SK-N-SH (cell line): ENCODE measurements at places on chromosomes 1 and 21. TPM values are rescaled to one million over a fixed set of nuclear protein-coding genes. Genes with fewer than 3 reads are reported as not detected.

The PALMD gene
- polyA plus RNA-seq: 1.8 and 2.3 TPM in 2 replicates

GRCh38 chr1:225476100-225476511, 48.3 kb upstream of the LBR start:
- no peak for DNase-seq

The GABRD gene
- polyA plus RNA-seq: 0.07 and 0.10 TPM in 2 replicates

- no peak for DNase-seq
These were observed 29.1 kb downstream of the C1orf198 start for GRCh38 chr1:230839173-230839572.

The CADM3 gene
- polyA plus RNA-seq: 0.78 and 0.94 TPM in 2 replicates

GRCh38 chr1:107620753-107621152, 344.2 kb downstream of the VAV3 start:
- no peak for DNase-seq

The BSND gene
- not detected in 2 replicates for polyA plus RNA-seq

DNA sequence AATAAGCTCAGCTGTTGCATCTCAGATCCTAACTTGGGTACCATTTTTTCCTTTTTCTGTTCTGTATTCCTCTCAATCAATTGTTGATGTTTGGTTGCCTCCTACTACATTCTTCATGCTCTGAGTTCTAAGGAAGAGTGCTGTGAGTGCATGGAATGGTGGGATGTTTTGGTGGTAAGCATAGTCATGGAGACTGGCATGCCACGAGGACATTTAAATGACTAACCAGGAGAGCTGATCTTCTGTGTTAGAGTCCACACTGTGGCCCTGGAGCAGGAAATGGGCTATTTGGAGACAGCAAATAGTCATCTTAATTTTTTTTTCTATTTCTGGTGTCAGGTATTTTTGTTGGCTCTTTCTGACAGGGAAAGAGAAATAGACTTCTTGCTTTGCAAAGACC, 69.5 kb upstream of the HSD17B7 start:
- DNase-seq: no peak

- DNase-seq: no peak
These were observed 95.2 kb downstream of the ITPKB start for GRCh38 chr1:226643611-226644540.

- no peak for DNase-seq
These were observed 218.6 kb downstream of the CACNA1E start for GRCh38 chr1:181701891-181702290.

DNA sequence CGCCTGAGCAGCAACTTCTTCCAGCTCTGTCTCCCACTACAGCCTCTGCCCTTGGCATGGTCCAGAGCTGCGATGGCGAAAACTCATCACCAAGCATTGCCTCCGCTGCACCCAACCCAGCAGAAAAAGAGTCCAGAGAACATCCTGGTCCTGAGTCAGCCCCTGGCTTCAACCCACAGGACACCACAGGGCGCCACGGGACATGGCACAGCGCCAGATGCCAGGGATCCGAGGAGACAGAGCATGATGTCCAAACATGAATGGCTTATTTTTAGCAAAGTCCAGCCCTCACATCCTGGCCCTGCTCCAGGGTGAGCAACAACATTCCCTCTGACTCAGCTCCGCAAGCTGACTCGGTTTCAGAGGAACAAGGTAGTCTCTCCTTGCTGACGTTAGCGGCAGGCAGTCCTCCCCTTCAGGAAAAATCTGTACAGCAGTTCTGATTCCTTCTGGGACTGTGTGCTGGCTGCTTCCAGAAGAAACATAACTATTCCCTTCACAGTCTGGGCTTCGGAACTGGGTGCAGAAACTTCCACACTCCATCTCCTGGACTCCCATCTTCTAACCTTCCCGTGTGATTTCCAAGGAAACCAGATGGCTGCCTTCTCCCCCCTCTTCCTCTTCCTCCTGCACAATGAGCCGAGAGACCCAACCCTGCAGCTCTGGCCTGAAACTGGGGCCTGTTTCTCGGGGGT, 131.3 kb downstream of the TOMM20 start:
- DNase-seq: peak; percentile 69

- DNase-seq: peak; percentile 87
These were observed 119.2 kb upstream of the IPO9 start for GRCh38 chr1:201709564-201710295.

The KIF26B gene
- polyA plus RNA-seq: 2.6 TPM in 2 replicates

The RNU1-2 gene
- not detected in 2 replicates for polyA plus RNA-seq

GRCh38 chr1:192943108-192943507, 116.1 kb downstream of the UCHL5 start:
- DNase-seq: no peak

DNA sequence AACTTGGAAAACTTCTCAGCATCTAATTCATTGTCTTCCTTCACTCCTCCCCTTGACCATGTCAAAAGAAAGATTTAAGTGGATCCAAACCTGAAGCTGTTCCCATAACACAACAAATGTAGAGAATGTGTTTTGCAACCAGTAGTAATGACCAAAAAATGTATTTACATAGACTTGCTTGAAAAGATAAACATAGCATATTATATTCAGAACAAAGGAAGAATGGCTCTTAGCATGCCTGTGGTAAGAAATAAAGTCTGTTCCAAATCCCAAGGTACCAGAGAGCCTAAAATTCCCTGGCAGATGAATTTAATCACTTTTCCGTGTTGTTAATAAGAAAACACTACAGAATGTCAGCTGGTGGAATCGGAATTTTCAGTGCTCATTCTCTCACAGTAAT, 36.8 kb downstream of the FMO3 start:
- no peak for DNase-seq

DNA sequence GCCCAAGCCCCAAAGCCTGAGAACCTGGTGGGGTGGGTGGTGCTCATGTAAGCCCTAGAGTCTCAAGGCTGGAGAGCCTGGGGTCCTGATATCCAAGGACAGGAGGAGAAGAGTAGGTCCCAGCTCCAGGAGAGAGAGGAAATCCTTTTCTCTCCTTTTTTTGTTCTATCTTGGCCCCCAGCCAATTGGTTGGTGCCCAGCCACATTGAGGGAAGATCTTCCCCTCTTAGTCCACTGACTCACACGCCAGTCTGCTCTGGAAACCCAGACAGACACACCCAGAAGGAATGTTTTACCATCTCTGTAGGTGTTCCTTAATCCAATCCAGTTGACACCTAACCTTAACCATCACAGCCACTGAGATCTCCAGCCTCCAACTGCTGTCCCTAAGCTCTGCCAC, 16.2 kb upstream of the LIN9 start:
- no peak for DNase-seq

The ATAD3B gene
- polyA plus RNA-seq: 47.6 and 71.6 TPM in 2 replicates

DNA sequence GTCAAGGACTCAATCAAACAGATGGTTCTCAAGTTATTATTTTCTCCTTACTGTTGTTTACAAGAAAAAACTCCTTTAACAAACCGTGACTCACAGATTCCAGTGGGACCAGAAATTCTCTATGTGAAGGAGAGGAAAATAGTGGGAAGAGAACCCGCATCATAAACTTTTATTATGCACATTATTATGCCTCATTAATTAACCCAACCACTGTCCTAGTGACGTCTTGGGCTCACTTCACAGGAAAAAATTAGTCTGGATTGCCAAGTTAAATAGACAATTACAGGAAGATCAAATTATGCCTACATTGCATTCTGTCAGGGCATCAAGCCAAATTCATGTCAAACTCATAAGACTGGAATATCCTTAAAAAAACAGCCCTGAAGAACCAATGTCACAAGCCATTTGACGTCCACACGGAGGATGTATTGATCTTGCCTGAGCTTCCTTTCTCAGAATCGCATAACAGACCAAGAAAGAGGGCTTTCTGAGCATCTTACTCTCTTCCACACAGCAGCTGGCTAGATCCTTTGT, 347.8 kb downstream of the DUSP10 start:
- DNase-seq: peak; percentile 4

The CALML6 gene
- 0.87 and 1.3 TPM in 2 replicates for polyA plus RNA-seq

- DNase-seq: no peak
These were observed 47.8 kb downstream of the DAB1 start for GRCh38 chr1:57376041-57376440.

DNA sequence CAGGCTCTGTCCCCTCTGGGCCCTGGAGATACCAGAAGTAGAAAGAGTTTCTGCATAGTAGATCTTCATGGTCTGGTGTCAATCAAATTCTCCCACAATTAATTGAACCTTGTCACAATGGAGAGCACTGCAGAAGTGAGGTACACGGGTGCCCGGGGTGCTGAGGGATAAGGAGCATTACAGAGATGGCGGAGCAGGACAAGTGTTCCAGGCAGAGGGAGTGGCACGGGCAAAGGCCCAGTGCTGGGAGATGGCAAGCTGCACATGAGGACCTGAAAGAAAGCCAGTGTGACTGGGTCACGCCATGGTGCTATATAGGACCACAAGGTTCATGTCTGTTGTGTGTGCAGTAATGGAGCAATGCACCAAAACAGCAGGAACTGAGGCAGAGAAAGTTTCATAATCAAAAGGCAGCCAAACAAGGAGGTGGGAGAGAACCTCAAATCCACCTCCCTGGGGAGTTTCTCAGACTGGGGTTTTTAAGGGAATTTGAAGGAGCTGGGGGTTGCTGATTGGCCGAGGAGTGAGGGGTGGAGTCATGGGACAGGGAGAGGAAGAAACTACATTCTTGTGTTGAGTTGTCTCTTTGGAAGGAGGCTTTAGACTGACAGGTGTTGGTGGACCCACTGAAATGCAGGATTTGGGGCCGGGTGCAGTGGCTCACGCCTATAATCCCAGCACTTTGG, 27.7 kb downstream of the ACOT11 start:
- no peak for DNase-seq

GRCh38 chr1:233491953-233492620, 121.8 kb upstream of the KCNK1 start:
- no peak for DNase-seq

The SPRR2A gene
- not detected in 2 replicates for polyA plus RNA-seq

DNA sequence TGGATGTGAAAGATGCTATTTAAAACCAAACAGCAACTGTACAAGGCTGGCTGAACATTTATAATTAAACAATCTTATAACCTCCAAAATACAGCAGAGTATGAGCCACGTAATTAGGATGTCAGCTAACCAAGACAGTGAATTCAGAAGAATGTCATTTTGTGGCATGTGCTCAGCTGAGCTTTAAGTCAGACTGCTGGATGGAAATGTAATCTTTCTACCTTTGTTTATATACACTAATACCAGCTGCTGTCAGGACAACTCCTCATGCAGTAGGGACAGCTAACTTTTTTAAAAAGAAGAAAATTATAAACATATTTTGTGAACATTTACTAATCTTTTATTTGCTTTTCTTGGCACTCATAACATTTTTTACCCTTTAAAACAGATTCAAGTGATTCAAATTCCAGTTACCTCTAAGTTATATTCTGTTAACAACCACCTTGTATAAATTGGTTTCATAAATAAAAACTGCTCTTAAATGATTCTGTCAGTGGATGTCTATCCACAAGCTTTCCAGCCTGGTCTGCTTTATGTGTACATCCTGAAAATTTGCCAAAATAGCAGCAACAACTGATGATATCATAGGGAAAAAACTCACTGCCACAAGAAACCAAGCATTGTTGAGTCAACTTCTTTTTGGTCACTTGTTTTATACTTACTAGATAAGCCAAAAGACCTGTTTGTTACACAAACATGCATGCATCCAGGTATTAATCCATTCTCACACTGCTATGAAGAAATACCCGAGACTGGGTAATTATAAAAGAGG, 36.1 kb downstream of the DPH5 start:
- DNase-seq: no peak

- DNase-seq: no peak
These were observed 83.3 kb upstream of the TNR start for GRCh38 chr1:175826705-175827104.

- no peak for DNase-seq
These were observed 38.9 kb downstream of the CD247 start for GRCh38 chr1:167479331-167479979.

The VWA5B1 gene
- not detected in 2 replicates for polyA plus RNA-seq

The IQCC gene
- 2.4 and 2.9 TPM in 2 replicates for polyA plus RNA-seq

GRCh38 chr1:203799971-203800370, 4.5 kb downstream of the ZBED6 start:
- no peak for DNase-seq

DNA sequence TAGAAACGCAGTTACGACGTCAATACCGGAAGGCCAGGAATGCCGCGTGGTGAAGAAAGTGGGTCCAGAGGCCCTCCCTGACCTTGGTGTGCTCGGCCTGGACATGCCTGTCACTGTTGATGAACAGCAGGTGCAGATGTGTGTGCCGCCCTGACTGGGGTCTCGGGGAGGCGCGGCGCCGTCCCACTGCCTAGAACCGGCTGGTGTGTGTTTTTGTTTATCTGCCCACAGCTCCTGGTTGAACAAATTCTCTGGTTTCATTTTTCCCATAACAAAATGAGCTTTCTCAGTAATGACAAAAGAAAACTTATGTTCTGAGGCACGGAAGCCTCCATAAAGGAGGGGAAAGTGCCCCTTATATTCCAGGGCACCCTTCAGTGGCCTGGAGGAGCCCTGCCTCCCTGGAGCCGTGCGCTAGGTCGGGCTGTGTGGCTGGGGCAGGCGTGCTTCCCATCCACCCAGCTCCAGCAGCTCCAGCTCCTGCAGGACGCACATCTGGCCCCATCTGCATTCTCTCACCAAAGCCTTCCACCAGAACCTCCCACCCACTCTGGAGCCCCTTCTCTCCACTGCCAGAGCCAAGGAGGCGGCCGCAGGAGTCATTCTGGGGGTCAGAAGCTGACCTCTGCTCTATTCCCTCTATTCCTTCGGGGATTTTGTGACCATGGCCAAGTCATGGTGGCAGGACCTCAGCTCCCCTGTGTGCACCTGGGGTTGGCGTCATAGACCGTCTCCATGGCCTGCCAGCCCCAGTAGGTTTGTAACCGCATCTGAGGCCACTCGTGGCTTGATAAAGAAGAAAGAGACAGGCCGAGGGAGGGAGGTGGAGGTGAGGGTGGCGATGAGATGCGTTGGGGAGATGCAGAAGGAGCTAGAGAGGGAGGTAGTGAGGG, 20.1 kb upstream of the COL18A1 start:
- no peak for DNase-seq

DNA sequence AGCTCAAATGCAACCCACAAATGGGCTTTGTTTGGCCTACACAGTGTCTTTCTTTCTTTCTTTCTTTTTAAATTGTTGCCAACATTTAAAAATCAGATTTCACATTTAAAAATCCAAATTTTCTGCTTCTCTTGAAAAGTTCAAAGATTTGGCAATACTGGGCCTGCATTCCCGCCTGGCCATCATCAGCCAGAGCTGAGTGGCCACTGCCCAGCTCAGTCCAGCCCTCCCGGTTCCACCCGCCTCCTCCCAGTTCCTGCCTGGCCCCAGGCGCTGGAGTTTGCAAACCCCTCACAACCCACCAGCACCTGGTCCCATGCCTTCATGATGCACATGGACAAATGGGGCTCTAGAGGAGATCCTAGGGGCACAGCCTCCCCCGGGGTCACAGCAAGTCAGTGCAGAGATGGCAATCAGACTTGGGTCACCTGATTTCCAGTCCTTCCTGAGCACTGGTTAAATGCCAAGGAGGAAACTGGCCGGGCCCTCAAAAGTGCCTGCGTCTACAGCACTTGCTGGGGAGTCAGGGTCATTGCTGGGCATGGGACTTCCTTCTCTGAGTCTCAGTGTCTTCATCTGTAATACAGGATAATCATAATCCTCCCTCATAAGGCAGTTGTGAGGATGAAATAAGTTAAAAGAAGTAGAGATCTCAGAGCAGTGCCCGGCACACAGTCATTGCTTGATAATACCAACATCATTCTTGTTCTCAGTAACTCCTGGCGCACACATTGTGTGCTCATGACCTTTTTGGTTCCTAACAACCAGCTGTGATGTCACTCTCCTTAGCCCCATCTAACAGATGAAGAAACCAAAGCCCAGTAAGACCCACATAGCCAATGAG, 41.0 kb upstream of the LAPTM5 start:
- DNase-seq: peak; percentile 55

The TMEM269 gene
- 0.05 and 0.08 TPM in 2 replicates for polyA plus RNA-seq

The SH2D5 gene
- 6.1 and 6.5 TPM in 2 replicates for polyA plus RNA-seq

GRCh38 chr1:94104127-94104684, 16.7 kb downstream of the ABCA4 start:
- DNase-seq: no peak

GRCh38 chr21:34243562-34243961, 120.2 kb upstream of the KCNE2 start:
- peak; percentile 20 for DNase-seq
